ENCODE measurements at places on chromosomes 4 and X.

DNA sequence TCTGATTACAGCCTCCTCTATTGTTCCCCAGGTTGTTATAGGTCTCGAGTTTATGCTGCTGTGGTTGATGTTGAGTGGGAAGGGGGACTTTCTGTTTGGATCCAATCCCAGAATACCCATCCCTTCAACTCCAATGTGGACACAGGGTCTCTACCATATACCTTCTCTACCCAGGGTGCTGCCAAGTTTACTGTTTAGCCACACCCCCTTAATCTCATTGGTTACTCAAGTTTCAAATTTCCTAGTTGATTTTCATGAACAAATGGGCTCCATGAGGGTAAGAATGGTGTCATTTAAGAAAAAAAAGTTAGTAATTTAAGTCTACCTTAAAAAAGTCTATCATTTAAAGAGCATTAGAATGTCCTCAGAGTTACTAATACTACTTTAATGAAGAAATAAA lies 3.6 kb upstream of the SPP1 start:
- no peak for DNase-seq

- no peak for DNase-seq
Observed at GRCh38 chr4:38306482-38307071, 346.4 kb downstream of the PTTG2 start.

DNA sequence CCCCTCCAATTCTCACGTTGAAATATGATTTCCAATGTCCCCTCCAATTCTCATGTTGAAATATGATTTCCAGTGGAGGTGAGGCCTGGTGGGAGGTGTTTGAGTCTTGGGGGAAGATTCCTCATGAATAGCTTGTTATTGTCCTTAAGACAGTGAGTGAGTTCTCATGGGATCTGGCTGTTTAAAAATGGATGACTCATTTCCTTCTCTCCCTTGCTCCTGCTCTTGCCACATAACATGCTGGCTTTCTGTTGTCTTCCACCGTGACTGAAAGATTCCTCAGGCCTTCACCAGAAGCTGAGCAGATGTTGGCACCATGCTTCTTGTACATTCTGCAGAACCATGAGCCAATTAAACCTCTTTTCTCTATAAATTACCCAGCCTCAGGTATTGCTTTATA lies 346.8 kb upstream of the TECRL start:
- DNase-seq, result no peak

GRCh38 chrX:130896026-130896425 lies 7.0 kb downstream of the ENOX2 start:
- no peak for DNase-seq

GRCh38 chr4:74522251-74522991 lies 77.5 kb downstream of the AREG start:
- DNase-seq, result no peak

GRCh38 chr4:140130677-140131076 lies 23.3 kb downstream of the MAML3 start:
- no peak for DNase-seq

- no peak for DNase-seq
Observed at GRCh38 chrX:39953879-39954278, 143.9 kb downstream of the BCOR start.

DNA sequence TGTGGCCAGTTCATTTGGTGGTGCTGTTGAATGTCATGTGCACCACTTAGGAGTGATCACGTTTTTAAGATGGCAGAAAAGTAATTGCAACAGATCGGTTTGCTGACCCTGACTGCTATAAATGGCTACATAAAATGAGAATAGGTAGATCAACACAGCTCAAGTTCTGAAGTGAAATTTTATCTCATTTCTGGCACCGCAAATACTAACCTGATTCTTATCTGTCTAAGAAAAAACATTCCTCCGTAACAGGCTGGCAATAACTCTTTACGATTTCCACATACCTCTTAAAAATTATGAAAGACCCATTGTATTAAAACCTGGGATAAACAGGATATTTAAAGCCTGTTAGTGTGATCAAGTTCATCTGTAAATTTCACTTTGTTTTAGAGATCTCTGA lies 387.5 kb downstream of the PDGFC start:
- DNase-seq, result no peak

- DNase-seq, result no peak
Observed at GRCh38 chr4:87882321-87882720, 49.6 kb downstream of the MEPE start.

GRCh38 chr4:120440730-120441129 lies 374.1 kb upstream of the MAD2L1 start:
- DNase-seq, result no peak

GRCh38 chrX:27444093-27444908 lies 18.8 kb downstream of the PPP4R3C start:
- no peak for DNase-seq

GRCh38 chr4:39913471-39913870 lies 64.2 kb downstream of the PDS5A start:
- DNase-seq, result no peak

DNA sequence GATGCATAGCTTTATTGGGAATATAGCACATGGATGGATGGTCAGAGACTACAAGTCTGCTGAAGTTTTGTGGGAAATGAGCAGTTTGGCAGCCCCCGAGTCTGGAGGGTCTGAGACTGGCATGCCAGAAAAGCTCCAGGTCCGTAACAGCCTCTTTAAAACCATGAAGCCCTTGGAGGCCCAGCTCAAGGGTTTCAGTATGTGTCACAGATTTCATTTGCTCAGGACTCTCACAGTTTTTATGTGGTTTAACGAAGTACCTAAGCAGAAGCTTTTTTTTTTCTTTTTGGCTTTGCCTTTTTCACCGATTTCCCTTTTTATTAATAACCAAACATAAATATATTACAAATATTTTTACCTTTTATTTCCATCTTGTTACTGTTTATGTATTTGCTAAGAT lies 30.6 kb upstream of the TMEM184C start:
- no peak for DNase-seq

- no peak for DNase-seq
Observed at GRCh38 chr4:152961773-152962115, 25.6 kb downstream of the FHDC1 start.

GRCh38 chr4:1749370-1749769 lies 28.0 kb downstream of the TACC3 start:
- no peak for DNase-seq

DNA sequence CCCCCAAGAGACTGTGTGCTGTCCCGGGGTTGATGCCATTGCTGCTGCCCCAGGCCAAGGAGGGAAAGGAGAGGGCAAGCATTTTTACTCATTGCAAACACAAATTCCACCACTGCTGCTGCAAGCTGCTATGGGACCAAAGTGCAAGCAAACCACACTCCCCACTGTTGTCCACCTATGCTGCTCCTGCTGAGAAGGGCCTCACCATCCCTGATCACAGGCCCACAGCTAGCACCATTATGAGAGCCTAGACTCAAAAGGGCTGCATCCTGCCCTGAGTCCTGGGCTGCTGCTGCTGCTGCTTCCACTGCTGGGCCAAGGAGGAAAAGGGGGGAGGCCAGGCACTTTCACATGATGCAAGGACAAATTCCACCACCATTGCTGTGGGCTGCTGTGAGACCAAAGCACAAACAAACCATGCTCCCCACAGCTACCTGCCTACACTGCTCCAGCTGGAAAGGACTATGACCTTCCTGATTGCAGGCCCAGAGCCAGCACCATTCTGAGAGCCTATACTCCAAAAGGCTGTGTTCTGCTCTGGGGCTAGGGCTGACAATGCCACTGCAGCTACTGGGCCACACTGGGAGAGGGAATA lies 218.2 kb upstream of the ZCCHC13 start:
- no peak for DNase-seq

DNA sequence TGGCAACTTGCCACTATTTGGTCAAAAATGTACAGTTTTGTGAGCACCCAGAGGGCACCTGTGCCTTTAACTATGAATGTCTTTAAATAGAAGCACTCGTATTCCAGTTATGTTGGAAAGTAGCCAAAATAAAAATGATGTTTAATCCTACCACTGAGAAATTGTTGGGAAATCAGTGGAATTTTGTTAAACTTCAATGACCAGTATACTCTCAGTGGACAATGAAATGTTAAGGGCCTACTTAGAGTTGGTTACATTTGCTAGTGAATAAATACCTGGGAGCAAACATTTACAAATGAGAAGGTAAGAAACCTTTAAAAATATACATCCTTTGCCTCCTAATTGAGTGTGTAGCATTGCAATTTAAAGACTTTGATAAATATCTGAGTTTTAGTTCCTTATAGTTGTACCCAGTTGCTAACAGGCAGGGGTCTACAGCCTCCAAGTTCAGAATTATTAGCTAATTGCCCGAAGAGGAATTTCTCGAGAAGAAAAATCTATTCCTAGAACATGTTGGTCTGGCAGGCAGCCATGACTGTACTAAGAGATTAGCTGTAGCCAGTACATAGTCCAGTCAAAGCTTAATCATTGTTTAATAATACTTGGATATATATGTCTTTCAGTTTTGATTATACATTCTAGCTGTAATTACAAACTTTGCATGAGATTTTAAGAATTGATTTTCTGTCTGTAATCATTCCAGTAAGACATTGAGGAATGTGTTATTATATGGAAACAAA lies 93.2 kb downstream of the IL1RAPL2 start:
- DNase-seq, result no peak

GRCh38 chr4:112858751-112859150 lies 190.7 kb upstream of the ANK2 start:
- no peak for DNase-seq

GRCh38 chr4:158860856-158861255 lies 92.0 kb downstream of the FNIP2 start:
- DNase-seq, result no peak

GRCh38 chr4:146054676-146055075 lies 116.1 kb upstream of the ZNF827 start:
- DNase-seq, result no peak

DNA sequence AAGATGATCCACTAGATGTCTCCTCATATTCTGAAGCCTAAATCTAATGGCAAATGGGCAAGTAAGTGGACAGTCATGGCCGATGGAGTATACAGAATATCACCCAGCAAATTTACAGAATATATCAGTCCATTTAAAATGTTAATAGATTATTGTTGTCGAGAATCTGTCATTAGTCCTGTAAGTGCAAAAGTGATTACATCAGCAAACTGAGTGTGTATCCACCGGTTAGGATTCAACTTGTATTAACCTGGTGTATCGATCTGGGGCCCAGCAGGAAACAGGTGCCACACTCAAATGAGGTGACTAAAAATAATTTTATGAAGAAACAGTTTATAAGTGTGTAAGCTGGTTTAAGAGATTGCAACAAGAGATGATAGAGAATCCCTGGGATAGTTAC lies 367.9 kb upstream of the FAM47C start:
- no peak for DNase-seq

DNA sequence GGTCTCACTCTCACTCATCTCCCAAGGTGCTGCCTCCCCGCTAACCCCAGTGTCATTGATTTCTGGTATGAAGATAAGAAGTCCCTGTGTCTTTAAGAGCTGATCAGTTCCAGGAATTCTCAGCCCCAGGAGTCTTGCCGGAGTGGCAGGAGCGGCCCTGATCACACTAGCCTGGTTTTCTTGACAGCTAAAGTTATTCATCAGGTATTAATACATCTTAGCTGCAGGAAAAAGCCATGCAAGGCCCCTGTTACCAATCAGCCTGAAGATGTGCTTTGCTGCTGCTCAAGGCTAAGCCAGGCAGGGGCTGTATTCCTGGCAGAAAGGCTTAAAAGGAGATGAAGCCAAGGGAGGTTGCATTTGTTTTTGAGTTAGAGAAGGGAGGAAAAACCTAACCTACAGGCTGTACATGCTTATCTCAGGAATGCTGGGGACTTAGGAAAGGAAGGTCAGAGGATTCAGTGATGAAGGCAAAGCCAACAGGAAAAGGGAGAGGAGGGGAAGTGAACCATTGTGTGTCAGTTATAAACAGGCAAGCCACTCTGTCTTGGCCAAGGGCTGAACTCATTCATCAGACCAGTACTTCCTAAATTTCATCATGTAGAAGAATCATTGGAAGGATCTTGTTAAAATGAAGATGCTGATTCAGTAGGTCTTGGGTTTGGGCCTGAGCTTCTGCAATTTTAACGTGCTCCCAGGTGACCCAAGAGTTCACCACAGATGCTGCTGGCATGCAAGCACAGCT lies 8.6 kb downstream of the SRPX start:
- DNase-seq, result no peak

GRCh38 chr4:6854098-6854744 lies 55.4 kb upstream of the TBC1D14 start:
- no peak for DNase-seq

- DNase-seq, result no peak
Observed at GRCh38 chr4:76125816-76126215, 22.4 kb downstream of the NUP54 start.

DNA sequence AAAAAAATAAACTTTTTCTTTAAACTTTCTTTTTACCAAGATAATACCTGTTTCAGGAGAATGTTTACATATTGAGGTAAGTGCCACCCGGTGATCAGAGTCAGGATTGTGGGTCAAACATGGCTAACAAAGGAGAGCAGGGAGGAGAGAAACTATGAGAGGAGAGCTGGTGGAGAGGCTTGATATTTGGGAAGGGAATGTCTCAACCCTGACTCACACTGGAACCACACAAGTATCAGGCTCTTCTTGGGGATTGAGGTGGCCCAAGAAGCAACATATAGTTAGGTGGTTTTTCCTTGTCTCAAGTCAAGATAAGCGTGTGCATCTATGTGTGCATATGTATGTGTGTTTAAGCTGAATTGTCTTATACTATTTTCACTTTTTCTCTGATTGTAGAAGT lies 6.7 kb downstream of the TCEAL1 start:
- DNase-seq, result no peak

DNA sequence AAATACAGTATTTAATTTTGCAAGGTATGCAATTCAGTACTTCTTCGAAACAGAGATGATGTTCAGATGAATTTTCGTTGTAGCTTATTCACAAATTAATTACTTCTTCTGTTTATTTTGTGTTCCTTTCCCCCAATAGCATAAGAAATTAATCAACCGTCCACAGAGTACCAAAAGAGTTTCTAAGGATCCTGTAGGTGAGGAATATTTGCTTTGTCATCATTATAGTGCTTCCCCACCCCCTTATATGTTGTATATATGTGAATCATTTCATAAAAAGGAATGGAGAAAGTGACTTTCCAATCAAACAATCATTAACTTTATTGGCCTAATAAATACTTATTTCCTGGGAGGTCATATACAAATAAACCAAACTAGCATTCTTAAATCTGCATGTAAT lies 57.6 kb downstream of the DTHD1 start:
- DNase-seq, result no peak

DNA sequence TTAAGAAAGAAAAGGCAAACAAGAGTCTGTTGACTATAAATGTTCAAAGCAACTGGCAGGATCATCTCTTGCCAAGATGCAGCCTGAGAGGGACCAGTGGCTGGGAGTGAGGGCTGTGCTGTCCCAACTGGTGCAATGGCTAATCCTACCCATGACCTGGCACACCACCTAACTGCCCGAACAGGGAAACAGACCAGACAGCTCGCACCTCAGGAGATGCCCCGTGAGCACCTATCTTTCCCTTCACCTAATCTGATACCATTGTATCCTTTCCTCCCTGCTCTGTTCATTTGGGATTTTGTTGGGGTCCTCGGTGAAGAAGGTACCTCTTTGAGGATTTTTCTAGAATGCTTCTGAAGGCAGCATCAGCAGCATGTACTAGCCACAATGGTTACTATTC lies 206.5 kb upstream of the MAMLD1 start:
- DNase-seq, result no peak

Measured in cerebellar nuclear complex (tissue), 1 donor.